Epithelial cell of proximal tubule (primary cell): ENCODE measurements at places on chromosomes 16 and 17. TPM values are rescaled to one million over a fixed set of nuclear protein-coding genes. Genes with fewer than 3 reads are reported as not detected.

The MYL4 gene
- total RNA-seq, result not detected in 2 replicates

The CES5A gene
- total RNA-seq, result not detected in 2 replicates

The C1QL1 gene
- total RNA-seq, result 0.22 TPM in 1 of 2 replicates, not detected in the other

The SPDYE4 gene
- not detected in 2 replicates for total RNA-seq

The KAT2A gene
- total RNA-seq, result 13.1 and 18.6 TPM in 2 replicates

The MYH2 gene
- total RNA-seq, result not detected in 2 replicates
